ENCODE measurements at places on chromosomes 1 and 21.

DNA sequence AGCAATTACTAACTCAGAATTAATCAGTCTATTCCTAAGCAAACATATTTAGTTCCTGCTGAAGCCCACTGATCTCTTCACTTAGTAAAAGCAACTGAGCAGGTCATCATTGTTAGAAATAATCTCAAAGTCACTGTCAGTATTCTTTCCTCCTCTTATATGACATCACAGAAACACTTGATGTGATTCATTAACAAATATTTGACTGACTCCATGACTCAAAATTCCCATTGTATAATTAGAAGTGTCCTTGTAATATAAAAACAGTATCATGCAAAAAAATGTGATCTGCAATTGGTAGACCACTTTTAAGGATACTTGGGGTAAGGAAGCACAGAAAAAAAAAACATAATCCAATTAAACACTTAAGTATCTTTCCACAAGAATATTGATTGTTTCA, 194.4 kb downstream of the DPYD start:
- no peak for DNase-seq

- peak; percentile 25 for DNase-seq
Observed at GRCh38 chr21:44766818-44767354, 34.7 kb downstream of the UBE2G2 start.

- no peak for DNase-seq
Observed at GRCh38 chr1:200242110-200243041, 167.5 kb downstream of the ZNF281 start.

GRCh38 chr1:170857955-170858354, 77.4 kb upstream of the MROH9 start:
- DNase-seq = no peak

DNA sequence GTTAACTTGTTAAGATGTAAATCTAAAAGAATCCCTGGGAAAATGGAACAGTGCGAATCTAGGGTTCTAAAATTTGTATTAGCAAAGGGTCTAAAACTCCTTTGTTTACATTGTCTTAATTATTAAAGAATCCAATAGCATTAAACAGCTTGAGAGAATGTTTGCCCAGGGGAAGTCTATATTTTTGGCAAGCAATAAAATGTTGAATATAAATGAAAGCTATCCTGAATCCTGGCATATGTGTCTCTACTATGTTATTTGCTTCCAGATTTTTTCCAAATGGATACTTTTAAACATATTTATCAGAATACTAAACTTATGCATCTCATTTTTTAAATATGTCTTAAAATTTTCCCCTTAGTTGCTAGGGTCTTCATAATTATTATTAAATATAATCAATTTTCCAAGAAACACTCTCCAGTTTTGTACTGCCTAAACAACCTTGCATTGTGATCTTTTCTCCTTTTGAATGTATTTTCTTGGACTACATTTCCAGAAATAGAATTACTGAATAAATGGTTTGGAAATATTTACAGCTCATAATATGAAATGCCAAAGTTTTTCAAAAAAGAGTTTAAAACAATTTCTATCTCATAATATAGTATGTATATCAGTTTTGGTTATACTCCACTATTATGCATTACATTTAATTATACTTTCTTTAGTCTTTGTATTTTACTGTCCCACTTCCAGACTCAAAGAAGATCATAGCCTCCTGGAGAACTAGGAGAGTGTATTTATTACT, 304.8 kb downstream of the USP25 start:
- DNase-seq = no peak

GRCh38 chr1:7827126-7827955, 25.5 kb downstream of the UTS2 start:
- DNase-seq = no peak

- DNase-seq = no peak
Observed at GRCh38 chr1:202831906-202832305, 21.2 kb downstream of the PCAT6 start.

GRCh38 chr1:77060000-77060399, 159.2 kb downstream of the PIGK start:
- no peak for DNase-seq

GRCh38 chr21:33037501-33037900, 11.8 kb downstream of the OLIG2 start:
- DNase-seq = no peak
